Renal cortex interstitium (tissue), 15 donors: ENCODE measurements at places on chromosomes 11 and 22.

- no peak for DNase-seq
Observed at GRCh38 chr22:47199261-47199978, 437.0 kb downstream of the TBC1D22A start.

DNA sequence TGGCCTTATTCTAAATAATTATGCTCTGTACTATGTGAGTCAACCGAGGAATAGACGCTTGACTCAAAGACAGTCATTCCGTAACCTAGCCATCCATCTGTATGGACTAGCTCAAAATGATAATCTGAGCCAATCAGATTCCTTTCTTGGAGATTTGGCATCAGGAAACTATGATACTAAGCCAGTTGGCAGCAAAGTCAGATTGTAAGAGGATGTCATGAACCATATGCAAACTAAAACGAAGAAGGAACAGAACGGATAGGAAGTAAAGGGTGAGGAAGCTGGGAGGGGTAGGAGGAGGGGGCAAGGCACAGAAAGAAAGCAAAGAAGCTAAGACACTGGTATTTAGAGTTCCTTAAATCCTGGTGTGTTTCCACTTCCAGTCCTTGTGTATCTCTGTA lies 10.7 kb upstream of the SESN3 start:
- DNase-seq: no peak

DNA sequence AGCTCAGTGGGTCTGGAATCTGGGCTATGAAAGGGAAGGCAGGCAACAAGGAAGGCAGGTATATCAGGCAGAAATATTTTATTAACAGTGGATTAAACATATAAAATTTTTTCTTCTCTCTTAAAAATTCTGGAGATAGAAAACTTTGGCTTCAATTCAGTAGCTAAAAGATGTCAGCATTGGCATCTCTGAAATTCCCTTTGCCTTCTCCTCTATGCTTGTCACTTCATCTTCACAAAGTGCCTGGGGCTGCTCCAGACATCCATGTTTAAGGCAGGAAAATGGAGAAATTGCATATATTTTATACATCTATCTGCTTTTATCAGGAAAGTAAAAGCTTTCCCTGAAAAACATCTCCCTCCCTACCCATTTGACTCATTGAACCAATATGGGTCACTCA lies 894.1 kb upstream of the API5 start:
- no peak for DNase-seq

GRCh38 chr22:44331881-44332714 lies 19.3 kb upstream of the SHISAL1 start:
- DNase-seq: no peak

DNA sequence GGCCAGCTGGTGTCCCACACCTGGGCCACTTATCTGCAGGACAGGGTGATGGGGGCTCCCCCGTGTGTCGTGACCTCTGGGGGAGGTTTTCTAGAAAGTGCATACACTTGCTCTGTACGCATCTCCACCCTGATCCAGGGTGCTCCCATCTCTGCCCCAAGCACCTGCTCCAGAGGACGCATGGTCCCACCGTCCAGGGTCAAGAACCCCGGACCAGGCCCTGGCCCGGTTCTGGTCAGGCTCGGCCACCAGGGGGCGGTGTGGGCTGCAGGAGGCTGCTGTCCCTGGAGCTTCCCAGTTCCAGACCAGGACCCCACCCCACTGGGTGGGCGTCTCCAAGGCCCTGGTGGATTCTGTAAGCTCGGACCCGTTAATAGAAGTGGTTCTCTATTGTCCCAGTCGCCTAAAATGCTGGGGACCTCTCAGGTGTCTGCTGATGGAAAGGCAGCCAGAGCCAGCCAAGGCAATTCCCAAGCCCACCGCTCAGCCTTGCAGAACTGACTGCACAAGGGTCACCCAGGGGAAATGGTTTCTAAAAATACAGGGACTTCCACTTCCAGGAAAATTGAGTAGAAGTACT lies 34.7 kb upstream of the SEPTIN5 start:
- no peak for DNase-seq

DNA sequence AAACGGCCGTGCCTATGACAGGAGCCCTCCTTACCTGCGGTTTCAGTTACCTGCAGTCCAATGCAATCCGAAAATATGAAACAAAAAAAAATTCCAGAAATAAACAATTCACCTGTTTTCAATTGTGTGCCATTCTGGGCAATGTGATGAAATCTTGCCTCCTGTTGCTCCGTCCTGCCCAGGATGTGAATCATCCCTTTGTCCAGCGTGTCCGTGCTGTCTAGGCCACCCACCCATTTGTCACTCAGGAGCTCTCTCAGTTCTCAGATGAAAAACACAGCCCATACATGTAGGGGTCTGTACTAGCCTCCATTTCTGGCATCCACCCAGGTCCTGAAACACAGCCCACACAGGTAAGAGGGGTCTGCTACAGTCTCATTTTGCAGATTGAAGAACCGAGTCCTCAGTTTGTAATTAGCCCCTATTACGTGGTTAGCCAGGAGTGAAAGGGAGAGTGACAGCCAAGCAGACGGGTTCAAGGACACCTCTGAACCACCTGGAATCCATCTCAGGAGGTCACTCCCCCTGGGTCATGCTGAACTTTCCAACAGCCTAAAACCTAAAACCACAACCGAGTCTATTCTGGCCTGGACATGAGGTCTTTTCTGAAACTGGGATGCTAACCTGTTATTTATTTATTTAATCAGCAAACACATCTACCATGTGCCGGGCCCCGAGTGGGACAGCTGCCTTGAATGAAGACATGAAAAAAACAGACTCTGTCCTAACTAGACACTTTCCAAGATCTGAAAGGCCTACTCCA lies 317.2 kb downstream of the SHANK2 start:
- no peak for DNase-seq

- DNase-seq: no peak
Observed at GRCh38 chr11:101860696-101861427, 53.9 kb upstream of the CEP126 start.

GRCh38 chr11:33936725-33937604 lies 45.1 kb upstream of the LMO2 start:
- no peak for DNase-seq

DNA sequence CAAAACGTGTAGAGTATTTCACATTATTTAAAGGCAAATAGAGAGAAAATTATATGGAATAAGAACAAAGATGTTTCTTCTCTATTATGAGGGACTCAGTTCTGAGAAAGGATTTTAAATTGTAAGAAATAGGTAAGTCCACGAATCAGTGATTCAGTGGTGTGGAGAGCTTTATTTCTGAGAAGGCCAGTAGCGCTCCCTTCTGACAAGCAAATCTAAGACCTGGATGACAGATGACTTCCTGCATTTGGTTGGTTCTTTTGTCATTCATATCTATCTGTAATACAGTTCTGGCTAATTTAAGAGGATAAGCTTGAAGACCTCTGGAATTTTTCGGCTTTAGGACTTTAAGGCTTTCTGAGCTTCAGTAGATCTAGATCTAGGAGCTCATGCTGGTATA lies 7.0 kb downstream of the CD3E start:
- DNase-seq: no peak

GRCh38 chr11:87870086-87870485 lies 305.2 kb downstream of the RAB38 start:
- no peak for DNase-seq

- DNase-seq: no peak
Observed at GRCh38 chr11:36885154-36885553, 287.1 kb upstream of the RAG2 start.

GRCh38 chr11:65132988-65133700 lies 1.2 kb downstream of the SYVN1 start:
- no peak for DNase-seq

GRCh38 chr22:35638001-35638400 lies 10.2 kb upstream of the APOL6 start:
- DNase-seq: no peak

DNA sequence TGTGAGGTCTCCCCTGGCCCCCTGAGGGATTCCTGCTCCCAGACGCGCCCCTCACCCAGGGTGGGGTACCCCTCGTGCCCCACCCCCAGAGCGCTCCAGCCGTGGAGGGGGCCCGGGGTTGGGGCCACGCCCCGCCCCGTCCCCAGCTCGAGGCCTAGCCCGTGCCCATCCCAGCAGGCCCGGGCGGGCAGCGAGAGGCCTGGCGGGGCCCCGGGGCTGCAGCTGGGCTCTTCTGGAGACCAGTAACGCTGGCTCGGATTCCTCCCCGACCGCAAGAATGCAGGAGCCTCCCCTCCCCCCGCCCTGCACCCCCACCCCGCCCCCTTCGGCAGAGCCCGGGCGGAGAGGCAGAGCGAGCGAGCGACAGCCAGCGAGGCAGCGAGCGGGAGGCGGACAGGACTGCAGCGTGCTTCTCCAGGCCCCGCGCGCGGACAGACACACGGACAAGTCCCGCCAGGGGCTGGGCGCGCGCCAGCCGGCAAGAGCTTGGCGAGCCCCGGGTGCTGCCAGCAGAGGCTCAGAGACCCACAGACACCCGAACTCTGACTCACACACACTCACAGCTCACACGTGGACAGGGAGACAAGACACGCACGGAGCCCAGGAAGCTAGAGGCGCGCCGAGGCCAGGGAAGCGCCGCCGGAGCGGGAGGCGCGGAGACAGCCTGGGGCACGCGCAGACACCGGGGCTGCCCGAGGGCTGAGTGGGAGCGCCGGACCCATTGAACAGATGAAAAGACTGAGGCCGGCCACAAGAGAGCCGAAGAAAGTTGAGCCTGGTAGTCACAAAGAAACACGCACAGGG lies 15.2 kb downstream of the BCL9L start:
- no peak for DNase-seq

DNA sequence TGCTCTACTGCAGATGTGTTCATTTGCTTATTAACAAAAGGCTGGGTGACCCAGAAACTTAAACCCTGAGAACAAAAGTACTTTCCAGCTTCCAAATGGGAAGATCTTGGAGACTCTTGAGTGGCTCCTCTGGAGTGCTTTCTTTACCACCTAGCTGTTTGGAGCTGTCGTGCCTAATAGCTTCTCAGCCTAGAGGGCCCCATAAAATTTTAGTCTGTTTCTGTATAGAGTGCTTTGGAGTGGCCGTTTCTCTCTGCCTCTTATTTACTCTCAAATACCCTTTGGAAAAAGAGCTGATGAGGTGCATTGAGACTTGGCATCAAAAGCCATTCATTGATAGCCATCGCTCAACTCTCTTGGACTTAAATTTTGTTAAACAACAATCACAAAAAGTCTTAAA lies 50.7 kb downstream of the ZNRF3 start:
- no peak for DNase-seq

GRCh38 chr22:38398609-38399461 lies 56.2 kb downstream of the KCNJ4 start:
- peak; percentile 68 for DNase-seq

DNA sequence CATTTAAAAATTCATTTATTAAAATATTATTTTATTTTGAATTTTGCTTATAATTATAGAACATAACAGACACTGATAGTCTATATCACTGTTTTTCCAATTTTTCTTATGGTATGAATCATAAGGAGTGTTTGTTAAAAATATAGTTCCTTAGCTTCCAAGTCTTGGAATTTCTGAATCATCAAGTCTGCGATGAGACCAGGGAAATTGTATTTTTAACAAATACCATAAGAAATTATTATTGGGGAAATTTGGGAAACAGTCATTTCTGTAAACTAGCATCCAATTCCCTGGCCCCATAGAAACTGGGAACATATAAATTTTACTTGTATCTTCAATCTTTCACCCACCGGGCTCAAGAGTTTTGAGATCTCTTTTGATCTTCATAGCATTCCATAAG lies 38.0 kb upstream of the PICALM start:
- DNase-seq: no peak

DNA sequence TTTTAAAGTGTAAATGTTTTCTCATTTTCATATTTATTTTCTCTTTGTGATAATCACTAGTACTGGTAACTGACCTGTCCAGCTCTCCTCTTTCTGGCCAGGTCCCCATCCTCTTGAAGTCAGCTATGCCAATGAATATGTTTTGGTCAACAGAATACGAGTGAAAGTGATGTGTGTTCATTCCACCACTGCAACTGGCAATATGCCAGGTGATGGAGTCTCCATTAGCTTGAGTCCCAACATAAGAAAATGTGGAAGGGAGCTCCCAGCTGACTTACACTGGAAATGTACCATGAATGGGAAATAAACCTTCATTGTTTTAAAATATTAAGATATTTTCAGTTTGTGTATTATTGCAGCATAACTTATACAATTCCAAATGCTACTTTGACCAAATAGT lies 75.8 kb downstream of the CCDC34 start:
- no peak for DNase-seq

GRCh38 chr11:118851970-118852369 lies 31.7 kb upstream of the CXCR5 start:
- DNase-seq: no peak

GRCh38 chr11:11980841-11981308 lies 27.6 kb downstream of the DKK3 start:
- no peak for DNase-seq

DNA sequence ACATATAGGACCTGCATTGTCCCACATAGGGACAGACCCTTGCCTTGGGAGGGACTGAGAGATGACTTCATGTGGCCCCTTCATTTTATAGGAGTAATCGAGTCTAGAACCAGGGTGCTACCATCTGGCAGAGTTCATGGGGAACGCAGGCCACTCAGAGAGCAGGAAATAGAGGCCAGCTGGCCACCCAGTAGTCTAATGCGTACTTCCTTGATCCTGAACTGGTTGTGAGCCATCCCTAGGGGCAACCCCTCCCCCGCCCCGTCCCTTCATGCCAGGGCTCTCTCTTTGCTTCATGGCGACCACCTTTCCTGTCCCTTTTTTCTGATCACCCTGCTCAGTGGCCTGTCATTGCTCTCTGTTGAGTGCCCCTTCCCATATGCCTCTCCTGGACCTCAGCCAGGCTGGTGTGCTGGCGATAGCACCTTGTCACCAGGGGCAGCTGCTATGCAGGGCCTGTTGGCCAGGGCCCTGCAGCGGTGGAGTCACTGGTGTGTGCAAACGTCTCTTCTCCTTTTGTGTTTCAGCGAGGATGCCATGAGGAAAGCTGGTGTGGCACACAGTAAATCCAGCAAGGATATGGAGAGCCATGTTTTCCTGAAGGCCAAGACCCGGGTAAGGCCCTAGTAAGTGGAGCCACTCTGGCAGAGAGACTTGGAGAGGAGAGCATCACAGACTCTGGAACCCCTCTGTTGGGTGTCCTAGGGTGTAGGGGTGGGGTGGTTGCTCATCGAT lies 29.3 kb downstream of the MED15 start:
- no peak for DNase-seq

DNA sequence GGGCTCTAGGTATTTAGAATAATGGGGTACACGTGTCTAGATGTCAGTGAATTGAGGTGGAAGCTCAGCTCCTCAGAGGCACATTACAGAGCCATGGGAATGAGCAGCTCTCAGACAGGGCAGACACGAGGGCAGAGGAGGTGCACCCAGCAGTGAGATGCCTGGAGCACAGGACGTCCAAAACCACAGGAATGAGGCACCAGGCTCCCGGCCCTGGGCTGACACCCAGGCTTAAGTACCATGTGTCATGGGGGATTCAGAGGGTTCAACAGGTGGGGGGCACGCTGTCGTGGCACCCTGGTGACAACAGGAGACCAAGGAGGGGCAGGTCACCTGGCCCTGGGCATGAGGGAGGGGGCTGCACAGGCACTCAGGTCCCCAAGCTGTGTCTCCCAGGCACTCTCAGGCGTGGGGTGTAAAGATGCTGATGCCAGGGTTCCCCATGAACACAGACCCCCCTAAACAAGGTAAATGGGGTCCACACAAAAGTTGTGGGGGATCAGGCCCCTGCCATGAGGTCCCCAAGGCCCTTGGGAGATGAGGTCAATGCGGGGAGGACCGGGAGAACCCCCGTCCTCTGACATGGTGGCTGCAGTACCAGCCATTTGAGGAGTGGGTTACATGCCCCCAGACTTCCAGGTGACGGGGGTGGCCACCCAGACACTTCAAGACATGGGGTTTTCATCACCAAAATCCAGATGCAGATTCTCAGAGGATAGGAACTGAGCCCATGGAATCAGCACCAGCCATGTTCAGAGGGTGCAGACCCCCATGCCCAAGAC lies 5.6 kb upstream of the SYT8 start:
- DNase-seq: no peak
